CD4-positive, alpha-beta T cell treated with Interleukin-12 subunit alpha and Interleukin-12 subunit beta, for 1 hour (primary cell): ENCODE measurements at places on chromosomes 1 and 21.

- no peak for DNase-seq
These were observed 15.2 kb downstream of the PLA2G2F start for GRCh38 chr1:20154301-20154831.

DNA sequence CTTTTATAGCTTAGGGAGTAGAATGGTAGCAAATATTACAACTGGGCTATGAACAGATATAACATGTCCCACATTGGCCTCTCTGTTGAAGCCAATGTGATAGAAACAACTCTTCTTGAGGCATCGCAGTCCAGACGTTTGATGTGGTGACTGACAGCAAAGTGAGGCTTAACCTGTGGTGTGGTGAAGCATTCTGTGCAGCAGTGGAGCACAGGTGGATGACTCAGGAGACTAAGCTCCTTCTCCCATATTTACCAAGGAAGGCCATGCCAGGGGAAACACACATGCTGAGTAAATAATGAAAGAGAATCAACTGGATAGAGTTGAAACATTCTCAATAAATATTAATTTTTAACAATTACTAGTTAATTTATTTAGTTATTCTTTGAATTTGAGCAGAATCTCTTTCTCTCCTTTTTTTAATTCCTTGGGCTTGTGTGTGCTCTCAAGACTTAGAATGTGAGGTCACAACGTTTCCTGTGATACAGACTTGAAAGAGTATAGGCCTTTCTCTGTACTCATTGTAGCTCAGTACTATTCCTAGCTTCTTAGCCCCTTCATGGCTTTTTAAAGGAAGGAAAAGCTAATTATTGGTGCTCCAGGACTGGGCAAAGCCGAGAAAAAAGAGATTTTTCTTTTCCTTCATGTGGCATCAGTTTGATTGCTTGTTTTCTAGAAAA is 17.6 kb downstream of the CRB1 start:
- DNase-seq: no peak

DNA sequence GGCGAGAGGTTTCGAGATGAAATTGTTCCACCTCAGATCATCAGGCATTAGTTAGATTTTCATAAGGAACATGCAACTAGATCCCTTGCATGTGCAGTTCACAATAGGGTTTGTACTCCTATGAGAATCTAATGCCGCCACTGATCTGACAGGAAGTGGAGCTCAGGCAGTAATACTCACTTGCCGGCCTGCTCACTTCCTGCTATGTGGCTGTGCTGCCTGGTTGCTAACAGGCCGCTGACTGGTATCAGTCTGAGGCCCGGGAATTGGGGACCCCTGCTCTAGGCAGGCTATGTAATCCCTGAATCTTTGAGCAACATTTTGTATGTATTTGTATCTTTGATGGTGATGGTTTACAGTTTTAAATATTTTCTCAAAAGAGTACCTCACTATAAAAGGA is 32.5 kb downstream of the XKR8 start:
- peak; percentile 61 for DNase-seq

- DNase-seq: no peak
These were observed 24.9 kb upstream of the GRHL3 start for GRCh38 chr1:24294228-24294672.

DNA sequence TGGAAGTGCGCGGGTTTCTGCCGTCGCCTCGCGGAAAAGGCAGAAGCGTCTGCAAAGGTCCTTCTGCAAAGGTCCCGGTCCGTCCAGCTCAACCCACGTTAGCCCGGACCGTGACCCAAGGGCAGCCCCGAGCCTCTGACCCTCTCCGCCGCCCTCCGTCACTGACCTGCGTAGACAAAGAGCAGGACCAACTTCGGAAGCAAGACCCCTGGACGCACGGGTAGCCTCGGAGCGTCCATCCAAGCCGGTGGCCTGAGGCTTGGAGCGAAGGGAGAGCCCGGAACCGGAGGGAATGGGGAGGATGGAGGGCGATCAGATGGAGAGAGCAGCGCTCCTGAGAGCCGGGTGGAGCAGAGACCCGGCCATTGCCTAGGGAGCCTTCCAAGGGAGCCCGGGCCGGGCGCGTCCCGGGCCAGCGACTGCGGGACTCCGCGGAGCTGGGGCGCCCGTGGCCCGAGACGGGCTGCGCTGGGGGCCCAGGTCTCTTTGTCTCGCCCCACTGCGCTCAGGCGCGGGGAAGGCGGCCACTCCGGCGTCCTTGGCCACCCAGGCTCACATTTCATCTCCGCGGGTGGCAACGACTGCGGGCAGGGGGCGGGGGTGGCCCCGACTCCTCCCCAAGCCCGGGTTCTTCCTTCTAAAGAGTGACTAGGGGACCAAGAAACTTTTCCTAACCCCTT is at the start of gene CYYR1:
Gene CYYR1, minus strand, starts transcription at position 585 of the 680 bp plus-strand sequence. Its CDS starts 346 bp downstream, at position 239.
- DNase-seq: no peak

DNA sequence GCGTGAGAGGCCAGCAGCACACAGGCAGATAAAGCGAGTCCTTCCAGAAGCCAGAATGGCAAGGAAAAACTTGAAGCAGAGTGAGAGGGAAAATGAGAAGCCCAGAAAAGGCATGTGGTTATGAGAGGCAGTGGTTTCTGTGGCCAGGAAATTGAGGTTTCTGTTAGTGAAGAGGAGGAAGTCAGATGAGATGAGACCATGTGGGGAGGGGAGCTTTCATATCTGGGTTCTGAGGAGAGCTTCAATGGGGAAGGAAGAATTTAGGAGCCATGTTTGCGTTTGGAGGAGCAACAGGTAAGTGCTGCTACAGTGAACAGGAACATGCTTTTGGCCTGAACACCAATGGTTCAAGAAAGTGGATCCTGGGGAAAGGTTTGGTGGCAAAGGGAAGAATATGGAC is 6.1 kb upstream of the CD1A start:
- DNase-seq: peak; percentile 56

- DNase-seq: no peak
These were observed 486.3 kb downstream of the PTBP2 start for GRCh38 chr1:97207868-97208267.

- DNase-seq: no peak
These were observed 55.2 kb upstream of the PALMD start for GRCh38 chr1:99590578-99591209.

GRCh38 chr1:40178200-40178599 is 17.0 kb downstream of the RLF start:
- no peak for DNase-seq

GRCh38 chr1:170436928-170437327 is 95.0 kb upstream of the GORAB start:
- no peak for DNase-seq

DNA sequence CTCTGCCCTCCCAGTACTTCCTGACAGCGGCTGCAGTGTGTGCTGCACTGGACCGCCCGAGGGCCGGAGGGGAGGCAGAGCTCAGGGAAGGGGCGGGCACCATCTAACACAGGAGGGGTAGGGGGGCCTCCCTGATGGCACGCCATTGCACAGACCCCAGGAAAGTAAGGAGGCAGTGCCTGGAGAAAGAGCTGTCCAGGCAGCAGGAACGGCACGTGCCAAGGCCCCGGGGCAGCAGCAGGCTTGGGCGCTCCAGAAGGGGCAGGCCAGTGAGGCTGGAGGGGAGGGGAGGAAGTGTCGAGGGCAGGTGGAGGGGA is 110.7 kb downstream of the CRYAA start:
- no peak for DNase-seq
